Neural crest cell (in vitro differentiated cells): ENCODE measurements at places on chromosomes 1 and 21. TPM values are rescaled to one million over a fixed set of nuclear protein-coding genes. Genes with fewer than 3 reads are reported as not detected.

DNA sequence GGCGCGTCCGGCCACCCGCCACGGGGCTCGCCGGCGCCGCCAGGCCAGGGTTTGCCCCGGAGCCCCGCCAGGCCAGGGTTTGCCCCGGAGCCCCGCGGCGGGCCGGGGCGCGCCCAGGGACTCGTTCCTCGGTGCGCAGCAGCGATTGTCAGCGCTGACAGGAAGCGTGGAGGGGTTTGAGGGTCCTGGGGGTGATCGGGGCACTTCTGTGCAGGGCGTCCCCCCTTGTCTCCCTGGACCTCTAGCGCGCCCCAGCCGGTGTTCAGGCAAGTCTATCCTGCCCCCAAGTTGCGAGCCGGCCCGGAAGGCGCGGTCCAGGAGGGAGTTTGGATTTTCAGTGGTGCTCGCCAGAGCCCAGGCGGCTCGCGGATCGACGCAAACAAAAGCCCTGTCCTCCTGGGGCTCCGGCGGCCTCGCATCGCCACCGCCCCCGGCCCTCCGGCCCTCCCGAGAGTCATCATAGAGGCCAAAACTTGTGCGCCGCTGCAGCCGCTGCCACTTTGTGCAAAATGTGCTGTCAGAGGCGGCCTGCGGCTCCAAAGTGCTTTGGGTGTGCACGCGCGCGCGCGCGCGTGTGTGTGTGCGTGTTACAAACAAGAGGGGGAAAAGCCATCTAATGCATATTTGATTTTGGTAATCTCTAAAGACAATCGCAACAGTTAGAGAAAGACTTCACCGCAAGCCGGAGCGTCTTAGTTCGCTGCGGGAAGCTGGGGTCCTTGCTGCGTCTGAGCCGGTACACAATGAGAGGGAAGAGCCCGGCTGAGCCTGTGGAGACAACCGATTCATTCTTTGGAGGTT, 1.0 kb downstream of the ROR1 start:
- DNase-seq = peak; percentile 51

DNA sequence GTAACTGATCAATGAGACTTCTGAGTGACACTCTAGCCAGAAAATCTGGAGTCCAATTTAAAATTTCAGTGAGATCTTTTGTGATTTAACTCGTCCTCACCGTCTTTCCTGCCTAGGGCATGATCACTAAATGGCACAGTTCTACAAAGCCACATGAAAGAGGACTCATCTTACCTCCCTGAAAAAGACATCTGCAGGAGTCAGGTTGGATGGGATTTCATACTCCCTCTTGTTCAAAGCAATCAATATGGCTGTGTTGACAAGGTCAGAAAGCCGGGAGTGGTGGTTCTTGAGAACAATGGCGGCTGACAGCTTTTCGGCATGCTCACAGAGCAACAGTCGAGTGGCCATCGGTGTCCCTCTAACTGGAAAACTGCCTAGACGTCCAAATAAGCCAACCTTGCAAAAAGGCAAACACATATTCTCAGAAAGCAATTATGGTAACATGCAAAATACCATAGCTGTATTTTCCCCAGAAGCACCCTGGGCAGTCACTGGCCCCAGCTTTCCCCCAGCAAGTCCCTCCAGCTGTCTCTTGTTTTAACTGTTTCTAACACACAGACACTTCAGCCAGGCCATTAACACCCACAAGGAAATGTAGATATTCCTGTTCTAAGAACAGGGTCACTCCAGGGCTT, 36.6 kb upstream of the ACTA1 start:
- no peak for DNase-seq

- no peak for DNase-seq
Measured at GRCh38 chr1:27554759-27555699, 48.9 kb downstream of the AHDC1 start.

DNA sequence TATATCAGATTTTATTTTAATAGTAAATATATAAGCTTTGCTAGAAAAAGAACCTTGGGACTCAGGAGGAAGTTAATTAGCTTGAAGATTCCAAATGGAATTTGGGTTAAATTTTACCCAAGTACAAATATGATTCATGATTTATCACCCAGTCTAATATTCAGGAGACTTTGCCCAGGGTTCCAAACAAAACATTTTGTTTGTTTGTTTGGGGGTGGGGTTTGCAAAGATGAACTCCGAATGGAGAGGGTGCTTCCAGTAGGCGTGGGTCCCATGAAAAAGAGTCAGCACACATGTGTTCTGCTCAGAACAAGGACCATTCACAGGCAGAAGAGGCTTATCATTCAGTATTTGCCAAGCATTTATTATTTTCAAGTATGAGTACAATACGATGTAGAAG, 23.5 kb downstream of the KCNT2 start:
- no peak for DNase-seq

The SYNC gene
- 0.12 TPM in 1 of 2 replicates, not detected in the other for total RNA-seq

- DNase-seq = no peak
Measured at GRCh38 chr1:181846001-181846645, 215.4 kb downstream of the ZNF648 start.

DNA sequence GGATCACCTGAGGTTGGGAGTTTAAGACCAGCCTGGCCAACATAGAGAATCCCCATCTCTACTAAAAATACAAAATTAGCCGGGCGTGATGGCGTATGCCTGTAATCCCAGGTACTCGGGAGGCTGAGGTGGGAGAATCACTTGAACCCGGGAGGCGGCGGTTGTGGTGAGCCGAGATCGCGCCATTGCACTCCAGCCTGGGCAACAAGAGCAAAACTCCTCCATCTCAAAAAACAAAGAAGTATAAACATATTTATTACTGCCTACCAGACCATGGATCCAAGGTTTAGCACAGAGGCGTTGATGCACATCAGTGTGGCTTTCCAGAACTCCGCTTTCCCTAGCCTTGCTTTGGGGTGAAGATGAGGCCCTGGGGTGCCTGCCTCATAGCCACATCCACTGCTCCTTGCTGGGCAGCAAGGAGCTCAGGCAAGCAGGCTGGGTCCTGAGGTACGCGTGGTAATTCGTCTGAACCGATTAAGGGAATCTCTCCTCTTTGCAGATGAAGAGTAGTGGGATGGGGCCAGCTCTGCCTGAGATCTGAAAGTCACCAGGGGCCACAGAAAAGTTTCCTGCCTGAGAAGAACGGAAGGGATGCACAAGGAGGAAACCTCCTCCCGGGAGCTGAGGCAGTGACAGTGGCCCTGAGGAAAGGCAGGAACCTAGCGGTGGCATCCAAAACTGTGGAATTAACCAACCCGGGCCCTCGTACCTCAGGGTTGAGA, 52.3 kb upstream of the LBR start:
- DNase-seq = no peak

DNA sequence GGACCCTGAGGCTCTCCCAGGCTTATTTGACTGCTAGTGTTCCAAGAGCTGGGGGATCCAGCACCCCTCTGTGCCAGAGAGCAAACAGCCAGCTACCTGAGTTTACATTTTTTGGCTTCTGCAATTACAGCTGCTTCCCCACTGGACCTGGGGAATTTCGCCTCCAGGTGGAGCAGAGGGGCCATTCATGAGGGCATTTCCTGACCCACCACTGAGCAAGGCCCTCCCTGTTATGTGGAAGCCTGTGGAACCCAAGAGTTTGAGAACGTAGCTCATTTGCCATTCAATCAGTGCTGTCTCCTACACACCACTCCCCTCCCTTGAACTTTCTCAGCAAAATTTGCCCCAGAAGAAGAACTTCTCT, 42.7 kb upstream of the TMEM51 start:
- DNase-seq = no peak

The PROX1 gene
- 14.3 and 17.5 TPM in 2 replicates for total RNA-seq

The THEM4 gene
- 21.6 and 23.8 TPM in 2 replicates for total RNA-seq

DNA sequence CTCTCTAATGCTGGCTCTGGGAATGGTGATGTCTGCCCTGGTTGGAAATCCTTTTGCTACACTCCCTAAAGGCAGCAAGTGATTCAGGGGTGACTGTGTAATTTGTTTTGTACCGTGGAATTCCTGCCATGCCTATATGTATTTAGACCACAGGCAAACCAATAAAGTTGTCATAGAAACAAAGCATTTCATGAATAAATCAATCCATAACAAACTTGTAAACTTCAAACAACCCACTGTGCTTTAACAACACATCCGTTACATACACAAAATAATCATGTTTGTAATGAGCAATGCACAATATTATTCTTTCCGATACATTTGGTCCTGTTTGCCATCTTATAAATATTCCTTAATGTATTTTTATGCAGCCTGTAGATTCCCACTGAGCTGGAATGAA, 330.3 kb upstream of the SNX7 start:
- no peak for DNase-seq

- DNase-seq = no peak
Measured at GRCh38 chr1:33357099-33357498, 36.2 kb upstream of the A3GALT2 start.

The MCOLN2 gene
- 0.52 and 1.0 TPM in 2 replicates for total RNA-seq

- no peak for DNase-seq
Measured at GRCh38 chr1:44534771-44535170, 129.7 kb downstream of the RNF220 start.

GRCh38 chr1:183733715-183734114, 71.2 kb upstream of the RGL1 start:
- DNase-seq = no peak

- DNase-seq = no peak
Measured at GRCh38 chr1:63917571-63918417, 144.0 kb downstream of the ROR1 start.

DNA sequence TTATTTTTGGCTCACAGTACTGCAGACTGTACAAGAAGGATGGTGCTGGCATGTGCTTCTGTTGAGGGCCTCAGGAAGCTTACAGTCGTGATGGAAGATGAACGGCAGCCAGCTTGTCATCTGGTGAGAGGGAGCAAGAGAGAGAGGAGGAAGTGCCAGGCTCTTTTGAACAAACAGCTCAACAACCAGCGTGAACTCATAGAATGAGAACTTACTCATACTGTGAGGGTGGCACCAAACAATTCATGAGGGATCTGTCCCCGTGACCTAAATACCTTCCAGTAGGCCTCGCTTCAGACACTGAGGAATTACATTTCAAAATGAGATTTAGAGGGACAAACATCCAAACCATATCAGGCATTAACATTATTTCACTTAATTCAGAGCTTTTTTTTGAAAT, 84.7 kb downstream of the PKN2 start:
- no peak for DNase-seq

GRCh38 chr1:41368366-41368765, 7.1 kb downstream of the FOXO6 start:
- DNase-seq = no peak

The KRTAP13-4 gene
- not detected in 2 replicates for total RNA-seq

DNA sequence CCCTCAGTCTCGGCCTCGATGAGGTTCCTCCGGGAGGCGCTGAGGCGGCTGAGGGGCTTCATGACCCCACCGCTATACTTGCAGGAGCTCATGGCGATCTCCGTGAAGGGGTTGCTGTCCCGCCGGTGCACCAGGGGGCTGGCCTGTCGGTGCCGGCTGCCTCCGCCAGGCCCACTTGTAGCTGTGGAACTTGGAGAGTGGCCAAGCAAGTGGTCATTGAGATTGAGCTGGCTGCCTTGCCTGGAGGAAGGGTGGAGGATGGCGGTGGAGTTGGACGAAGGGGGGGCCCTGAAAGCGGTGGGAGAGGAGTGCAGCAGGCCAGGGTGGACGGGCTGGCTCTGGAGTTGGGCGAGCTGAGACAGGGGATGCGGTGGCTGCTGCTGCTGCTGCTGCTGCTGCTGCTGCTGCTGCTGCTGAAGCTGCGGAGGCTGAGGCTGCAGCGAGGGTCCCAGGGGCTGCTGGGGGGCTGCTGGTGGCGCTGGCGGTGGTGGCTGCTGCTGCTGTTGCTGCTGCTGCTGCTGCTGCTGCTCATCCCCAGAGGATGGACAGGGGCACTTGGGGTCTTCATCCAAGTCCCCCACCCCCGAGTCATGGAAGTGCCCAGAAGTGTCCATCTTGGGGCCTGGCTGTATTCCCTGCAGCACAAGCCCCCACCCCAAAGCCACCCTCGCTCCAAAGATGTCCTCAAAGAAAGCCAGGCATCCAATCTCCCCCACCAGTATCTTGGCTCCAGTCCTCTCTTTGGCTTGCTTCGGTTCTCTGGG, 548 bp downstream of the KCNN3 start:
- DNase-seq = no peak

The NBPF10 gene
- 2.1 and 2.2 TPM in 2 replicates for total RNA-seq
